ENCODE measurements at places on chromosomes 7 and 10. TPM values are rescaled to one million over a fixed set of nuclear protein-coding genes. Genes with fewer than 3 reads are reported as not detected.

DNA sequence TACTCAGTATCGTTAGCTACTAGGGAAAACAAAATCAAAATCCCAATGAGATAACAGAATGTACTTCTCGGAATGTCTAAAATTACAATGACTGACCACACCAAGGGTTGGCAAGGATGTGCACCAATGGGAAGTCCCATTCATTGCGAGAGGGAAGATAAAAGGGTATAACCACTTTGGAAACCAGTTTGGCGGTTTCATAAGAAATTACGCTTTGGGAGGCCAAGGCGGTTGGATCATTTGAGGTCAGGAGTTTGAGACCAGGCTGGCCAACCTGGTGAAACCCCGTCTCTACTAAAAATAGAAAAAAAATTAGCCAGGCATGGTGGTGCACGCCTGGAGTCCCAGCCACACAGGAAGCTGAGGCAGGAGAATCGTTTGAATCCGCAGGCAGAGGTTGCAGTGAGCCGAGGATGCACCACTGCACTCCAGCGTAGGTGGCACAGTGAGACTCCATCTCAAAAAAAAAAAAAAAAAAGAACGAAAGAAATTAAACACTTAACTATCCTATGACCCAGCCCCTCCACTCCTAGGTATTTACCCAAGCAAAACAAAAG is 7.6 kb downstream of the HACD1 start:
- no peak for DNase-seq

- no peak for DNase-seq
These were observed 342 bp downstream of the OR2AE1 start for GRCh38 chr7:99876491-99876890.

DNA sequence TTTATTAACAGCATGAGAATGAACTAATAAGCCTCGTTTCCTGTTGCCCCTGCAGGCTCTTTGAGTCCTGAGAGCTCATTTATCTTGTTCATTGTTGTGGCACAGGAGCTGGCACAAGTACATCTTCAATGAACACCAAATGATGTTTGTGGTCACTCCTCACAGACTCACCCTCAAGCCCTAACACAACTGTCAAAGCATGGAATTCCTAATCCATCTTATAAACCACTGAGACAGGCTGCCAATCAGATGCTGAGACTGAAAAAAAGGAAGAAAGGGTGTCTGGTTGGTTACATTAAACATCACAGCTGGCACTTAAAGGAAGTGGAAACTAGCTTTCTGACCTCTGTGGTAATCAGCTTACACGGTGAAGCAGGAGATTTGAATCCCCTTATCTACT is 7.7 kb upstream of the CCDC172 start:
- no peak for DNase-seq

DNA sequence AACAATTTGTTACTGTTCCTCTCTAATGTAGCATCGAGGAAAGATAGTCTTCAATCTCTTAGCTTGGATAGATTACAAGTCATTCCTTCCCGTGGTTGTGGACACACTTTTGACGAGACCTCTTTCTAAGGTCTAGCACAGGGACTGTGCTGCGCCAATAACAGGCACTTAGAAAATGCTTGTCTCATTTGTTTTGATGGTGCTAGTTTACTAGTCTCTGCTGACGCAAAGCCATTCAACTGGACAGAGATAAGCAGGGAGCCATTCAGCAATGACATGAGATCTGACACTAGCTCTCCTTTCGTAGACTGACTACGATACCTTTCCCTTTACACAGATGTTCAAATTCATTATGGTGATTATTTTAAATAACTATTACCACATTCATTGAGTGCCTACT is 6.4 kb upstream of the JAZF1 start:
- no peak for DNase-seq

- no peak for DNase-seq
These were observed 89.0 kb upstream of the FGFR2 start for GRCh38 chr10:121687095-121687813.

DNA sequence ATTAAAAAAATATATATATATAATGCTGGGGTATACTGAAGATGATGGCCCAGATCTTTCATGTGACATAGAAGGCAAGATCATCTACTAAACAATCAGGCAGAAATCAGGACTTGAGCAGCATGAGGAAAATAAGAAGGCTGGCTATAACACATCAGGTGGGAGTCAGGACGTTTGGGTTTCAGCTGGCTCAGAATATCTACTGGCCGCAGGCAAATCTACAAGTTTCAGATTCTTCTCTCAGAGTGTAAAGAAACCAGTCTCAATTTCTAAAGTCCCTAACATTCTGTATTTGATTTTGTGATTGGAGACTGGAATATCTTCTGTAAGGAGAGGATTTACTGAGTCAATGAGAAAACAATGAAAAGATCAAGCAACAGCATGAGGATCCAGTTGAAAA is 37.7 kb upstream of the FAM3C start:
- no peak for DNase-seq

- DNase-seq: no peak
These were observed 41.9 kb downstream of the ADAMTS14 start for GRCh38 chr10:70714245-70714644.

GRCh38 chr7:21076054-21076453 is 289.4 kb upstream of the SP8 start:
- peak; percentile 57 for DNase-seq

DNA sequence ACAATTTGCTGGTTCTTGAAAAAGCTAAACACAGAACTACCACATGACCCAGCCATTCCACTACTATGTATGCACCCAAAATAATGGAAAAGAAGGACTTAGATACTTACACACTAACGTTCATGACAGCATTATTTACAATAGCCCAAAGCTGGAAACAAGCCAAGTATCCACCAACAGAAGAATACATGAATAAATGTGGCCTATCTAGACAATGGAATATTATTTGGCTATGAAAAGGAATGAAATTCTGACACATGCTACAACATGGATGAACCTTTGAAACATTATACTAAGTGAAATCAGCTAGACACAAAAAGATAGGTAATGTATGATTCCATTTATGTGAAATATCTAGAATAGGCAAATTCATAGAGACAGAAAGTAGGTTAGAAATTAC is 67.4 kb upstream of the EXOC4 start:
- DNase-seq: no peak

- DNase-seq: peak; percentile 70
These were observed 18.3 kb downstream of the FZD9 start for GRCh38 chr7:73451780-73452398.

- peak; percentile 83 for DNase-seq
These were observed 5.8 kb upstream of the KCNH2 start for GRCh38 chr7:150983893-150984368.

DNA sequence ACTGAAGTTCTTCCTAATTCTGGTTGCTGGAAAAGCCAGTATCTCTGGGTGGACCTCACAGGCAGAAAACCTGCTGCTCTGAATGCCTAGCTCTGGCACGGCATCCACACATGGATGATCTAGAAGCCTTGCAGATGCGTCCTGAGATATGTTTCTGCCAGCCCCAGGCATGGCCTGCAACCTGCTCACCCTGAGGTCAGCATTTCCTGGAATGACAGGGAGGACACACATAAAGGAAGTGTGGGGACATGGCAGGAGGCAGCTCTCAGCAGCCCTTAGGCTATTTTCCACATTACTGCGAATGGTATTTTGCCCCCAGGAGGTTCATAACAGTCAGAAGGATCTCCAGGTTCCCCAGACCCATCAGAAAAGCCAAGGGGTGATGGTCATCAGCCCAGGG is 23.2 kb downstream of the PLXNA4 start:
- DNase-seq: no peak

DNA sequence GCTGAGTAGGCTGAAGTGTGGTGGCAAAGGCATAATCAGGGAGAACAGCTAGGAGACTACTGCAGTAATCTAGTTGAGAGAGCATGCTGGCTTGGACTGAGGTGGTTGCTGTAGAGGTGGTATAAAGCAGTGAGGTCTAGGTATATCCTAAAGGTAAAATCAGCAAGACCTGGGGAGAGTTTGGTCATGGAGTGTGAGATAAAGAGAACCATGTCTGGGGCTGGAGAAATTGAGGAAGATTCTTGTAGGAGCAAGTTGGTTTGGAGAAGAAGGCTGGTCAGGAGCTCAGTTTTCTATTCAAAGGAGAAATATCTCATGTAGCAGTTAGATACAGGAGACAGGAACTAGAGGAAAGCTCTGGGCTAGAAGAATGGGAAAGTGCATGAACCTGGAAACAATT is 32.9 kb upstream of the ST7 start:
- DNase-seq: no peak

DNA sequence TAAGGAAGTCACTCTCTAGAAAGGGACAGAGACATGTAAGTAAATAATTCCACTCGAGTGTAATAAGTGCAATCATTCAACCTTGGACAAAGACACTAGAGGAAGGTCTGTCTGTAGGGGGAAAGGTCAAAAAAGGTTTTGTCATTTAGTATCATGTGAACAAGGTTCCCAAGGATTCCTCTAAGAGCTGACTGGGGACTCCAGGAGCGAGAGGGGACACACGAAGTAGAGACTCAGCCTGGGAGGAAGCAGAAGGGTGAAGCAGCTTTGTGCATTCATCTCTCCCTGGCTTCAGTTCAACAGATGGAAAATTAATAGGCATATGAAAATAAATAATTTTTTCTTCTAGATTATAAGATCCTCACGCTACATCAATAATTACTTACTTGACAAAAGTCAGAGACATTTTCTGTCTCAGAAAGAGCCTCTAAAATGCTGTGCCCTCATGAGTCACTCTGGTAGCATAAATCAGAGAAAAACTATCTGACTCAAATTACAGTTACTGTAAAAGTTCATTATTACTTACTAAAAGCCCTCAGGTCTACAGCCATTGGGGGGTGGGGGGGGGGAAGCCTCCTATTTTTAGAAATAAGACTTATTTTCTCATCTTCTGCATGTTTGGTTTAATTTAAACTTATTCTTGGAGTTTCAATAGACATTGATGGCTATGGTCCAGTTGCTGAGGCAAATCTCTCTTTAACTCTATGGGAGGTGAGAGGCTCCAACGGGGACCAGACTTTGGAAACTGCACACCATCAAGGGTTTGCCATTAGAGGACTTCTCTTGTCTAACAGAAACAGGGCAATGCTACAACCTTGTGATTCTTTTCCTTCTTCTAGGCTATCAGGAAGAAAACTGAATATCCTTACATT is 275.1 kb upstream of the KLF14 start:
- DNase-seq: no peak

- peak; percentile 39 for DNase-seq
These were observed 680.2 kb downstream of the CCSER2 start for GRCh38 chr10:85008488-85009184.

DNA sequence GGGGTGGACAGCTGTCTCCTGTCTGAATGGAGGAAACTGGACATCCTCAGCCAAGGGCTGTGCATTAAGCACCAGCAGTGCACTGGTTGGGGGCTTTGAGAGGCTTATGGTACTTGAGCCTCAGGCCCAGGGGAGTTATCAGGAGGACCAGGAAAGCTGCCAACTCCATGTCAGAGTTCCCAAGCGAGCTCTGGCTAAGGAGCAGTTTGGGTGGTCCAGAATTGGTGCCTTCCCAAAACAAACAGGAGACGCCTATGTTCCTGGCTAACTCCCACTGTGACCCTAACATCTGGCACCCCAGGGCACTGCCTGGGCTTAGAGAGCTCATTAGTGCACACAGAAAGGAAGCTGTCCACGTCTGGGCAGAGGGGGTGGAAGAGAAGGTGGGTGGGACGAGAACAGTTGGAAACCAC is 408.6 kb upstream of the NPVF start:
- DNase-seq: peak; percentile 41

Gene PLCE1
- total RNA-seq: 10.8 TPM

Gene OR13A1
- 0.37 TPM for total RNA-seq

All from hepatocyte (in vitro differentiated cells).